ENCODE measurements at places on chromosomes 7 and 10.

DNA sequence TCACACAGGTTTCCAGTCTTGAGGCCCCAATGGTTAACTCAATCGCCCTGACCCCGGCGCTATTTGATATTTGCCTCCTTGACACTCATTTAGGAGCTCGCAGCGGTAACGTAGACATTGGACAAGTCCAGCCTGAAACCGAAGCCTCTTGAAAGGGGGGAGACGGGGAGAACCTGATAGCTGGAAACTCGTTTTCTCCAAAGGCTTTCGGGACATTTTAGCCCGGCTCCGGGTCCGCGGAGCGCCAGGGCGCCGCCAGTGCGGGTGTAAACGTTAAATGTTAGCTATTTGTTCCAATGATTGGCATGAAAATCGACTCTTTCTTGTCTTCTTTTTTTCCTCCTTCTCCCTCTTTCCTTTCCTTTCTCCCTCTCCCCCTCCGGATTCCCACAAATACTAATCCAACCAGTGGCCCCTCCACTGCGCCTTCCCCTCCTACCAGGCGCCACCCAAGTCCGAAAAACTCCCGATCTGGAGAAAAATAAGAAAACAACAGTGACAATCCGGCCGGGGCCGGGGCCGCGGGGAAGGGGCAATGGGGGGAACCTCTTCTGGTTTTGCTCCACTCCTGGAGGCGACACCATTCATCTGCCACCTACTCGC, 17.2 kb upstream of the GATA3 start:
- no peak for DNase-seq

- DNase-seq, result no peak
Measured at GRCh38 chr10:118290471-118290995, 51.6 kb downstream of the FAM204A start.

DNA sequence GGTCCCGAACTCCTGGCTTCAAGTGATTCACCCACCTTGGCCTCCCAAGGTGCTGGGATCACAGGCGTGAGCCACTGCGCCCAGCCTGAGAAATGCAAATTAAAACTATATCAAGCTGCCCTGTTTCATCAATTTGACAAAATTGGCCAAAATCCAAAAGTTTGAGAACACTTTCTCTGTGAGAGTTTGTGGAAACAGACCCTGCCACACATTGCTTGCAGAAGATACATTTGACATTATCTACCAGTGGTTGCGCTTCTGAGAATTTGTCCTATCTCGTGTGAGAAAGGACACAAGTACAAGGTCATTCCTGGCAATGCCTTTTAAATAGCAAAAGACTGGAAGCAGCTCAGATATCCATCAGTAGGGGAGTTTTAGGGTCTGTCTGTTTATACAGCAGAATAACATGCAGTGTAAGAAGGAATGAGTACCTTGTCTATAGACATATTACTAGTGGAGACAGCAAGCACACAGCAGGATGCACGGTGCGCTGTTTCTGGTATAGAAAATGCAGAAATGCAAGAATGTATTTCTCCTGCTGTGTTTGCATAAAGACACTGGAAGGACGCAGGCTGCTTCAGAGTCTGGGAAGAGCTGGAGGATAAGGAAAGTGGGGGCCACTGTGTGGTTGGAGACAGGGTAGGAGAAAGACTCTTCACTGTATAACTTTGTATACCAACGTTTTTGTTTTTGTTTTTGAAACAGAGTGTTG, 4.3 kb downstream of the LHPP start:
- no peak for DNase-seq

DNA sequence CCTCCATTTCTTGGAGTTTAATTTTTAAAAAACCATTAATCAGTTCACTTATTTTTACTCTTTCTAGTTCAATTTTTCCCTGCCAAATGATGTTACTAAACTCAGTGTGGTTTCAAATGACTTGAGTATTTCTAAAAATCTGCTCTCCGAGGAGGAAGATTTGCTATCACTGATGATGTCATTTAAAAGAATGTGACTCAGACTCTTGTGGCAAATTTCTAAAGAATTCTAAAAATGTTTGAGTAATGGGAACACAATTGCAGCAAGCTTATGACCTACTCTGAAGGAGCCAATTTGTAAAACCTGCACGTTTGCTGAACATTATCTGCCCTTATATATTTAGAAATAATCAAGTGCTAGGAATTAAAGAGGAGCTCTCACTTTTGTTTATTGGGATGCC, 88.6 kb downstream of the SPAG6 start:
- DNase-seq, result no peak

GRCh38 chr7:121167971-121168370, 160.8 kb upstream of the WNT16 start:
- DNase-seq, result no peak

GRCh38 chr10:129868449-129869035, 95.5 kb downstream of the EBF3 start:
- DNase-seq, result no peak

- DNase-seq, result no peak
Measured at GRCh38 chr10:58733436-58733835, 220.8 kb downstream of the BICC1 start.

- no peak for DNase-seq
Measured at GRCh38 chr7:157885140-157885539, 548.3 kb downstream of the DNAJB6 start.

DNA sequence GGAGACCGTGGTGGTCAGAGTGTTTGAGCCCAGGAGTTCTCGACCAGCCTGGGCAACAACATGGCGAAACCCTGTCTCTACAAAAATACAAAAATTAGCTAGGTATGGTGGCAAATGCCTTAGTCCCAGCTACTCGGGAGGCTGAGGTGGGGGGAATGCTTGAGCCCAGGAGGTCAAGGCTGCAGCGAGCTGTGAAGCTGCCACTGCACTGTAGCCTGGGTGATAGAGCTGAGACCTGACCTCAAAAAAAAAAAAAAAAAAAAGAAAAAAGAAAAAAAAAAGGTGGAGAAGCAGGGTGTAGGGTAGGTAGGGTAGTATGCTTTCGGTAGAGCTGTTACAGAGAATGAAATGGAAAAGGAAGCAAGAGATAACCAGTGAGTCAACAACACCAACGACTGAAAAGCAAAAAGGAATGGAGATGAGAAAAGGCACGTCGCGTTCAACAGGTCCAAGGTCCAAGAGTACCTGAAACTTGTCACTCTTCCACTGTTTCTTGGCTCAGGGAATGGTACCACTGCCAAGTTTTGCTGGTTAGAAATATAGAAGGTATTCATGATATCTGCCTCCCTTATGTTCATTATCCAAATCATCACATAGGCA, 4.3 kb upstream of the RSBN1L start:
- no peak for DNase-seq

- DNase-seq, result no peak
Measured at GRCh38 chr10:75070961-75071428, 40.5 kb upstream of the SAMD8 start.

GRCh38 chr7:6446838-6447580, 745 bp downstream of the DAGLB start:
- peak; percentile 30 for DNase-seq

- no peak for DNase-seq
Measured at GRCh38 chr10:104907521-104907920, 266.4 kb downstream of the SORCS3 start.

DNA sequence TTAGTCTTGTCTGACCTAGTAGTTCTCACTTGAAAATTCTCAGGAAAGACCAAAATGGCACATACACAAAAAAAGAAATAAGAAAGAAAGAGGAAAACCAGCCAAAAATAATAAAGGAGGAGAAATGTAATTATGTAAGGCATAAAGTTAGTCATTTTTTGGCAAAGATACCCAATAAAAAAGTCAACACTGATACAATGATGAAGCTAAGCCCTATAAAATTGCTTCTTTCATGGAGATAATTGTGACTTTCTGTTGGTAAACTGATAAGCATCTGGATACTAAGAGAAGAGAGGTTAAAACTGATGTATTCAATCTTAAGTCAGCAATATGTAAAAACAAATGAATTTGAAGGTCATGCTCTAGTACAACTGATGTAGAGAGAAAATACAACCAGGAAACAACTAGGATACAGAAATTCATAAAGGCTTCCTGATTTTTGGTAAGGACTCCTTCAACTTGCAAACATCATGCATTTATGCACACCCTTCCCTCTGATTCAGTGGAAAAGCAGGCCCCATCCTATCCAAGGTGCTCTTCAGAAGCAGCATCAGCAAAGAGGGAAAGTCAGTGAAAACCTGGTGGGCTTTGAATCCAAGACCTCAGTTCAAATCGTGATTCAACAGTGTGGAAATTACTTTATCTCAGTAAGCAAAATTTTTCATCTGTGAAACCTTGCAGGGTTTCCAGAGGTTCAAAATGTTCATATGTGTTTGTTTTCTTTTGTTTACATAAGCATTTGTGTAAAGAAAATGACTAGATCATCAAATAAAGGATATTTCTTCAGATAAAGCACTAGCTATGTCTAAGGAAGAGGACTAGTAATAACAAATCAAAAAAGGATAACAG, 32.6 kb downstream of the IMMP2L start:
- DNase-seq, result no peak

- DNase-seq, result no peak
Measured at GRCh38 chr7:74051629-74052410, 23.8 kb downstream of the ELN start.

DNA sequence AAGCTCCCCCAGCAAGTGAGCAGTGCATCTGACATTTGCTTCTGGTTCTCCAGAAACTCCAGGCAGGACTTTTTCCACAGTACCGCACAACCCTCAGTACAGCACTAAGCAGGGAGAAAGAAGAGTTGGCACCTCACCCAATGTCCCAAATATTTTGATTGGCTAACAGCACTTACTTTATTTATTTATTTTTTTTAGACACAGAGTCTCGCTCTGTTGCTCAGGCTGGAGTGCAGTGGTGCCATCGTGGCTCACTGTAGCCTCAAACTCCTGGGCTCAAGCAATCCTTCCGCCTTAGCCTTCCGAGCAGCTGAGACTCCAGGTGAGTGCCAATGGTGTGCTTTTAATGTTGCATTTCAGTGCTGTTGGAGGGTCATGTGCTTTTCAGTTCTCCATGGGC, 200.3 kb upstream of the ZMIZ1 start:
- no peak for DNase-seq

DNA sequence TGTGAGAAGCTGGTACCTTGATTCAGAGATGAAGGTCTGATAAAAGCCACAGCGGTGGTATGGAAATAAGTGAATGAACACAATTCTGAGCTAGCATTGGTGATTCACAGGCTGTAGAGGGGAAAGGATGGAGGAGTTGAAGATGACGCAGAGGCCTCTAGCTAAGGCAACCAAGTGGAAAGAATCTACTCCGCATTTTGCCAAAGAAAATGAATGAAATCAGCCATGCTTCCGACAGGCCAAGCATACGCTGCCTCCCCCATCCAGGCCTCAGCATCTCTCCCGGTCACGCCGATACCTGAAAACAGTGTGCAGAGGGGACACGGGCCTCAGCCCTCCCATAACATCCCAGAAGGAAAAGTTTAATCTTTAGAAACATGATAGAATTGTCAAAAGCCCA, 124.3 kb upstream of the UNC5B start:
- no peak for DNase-seq

DNA sequence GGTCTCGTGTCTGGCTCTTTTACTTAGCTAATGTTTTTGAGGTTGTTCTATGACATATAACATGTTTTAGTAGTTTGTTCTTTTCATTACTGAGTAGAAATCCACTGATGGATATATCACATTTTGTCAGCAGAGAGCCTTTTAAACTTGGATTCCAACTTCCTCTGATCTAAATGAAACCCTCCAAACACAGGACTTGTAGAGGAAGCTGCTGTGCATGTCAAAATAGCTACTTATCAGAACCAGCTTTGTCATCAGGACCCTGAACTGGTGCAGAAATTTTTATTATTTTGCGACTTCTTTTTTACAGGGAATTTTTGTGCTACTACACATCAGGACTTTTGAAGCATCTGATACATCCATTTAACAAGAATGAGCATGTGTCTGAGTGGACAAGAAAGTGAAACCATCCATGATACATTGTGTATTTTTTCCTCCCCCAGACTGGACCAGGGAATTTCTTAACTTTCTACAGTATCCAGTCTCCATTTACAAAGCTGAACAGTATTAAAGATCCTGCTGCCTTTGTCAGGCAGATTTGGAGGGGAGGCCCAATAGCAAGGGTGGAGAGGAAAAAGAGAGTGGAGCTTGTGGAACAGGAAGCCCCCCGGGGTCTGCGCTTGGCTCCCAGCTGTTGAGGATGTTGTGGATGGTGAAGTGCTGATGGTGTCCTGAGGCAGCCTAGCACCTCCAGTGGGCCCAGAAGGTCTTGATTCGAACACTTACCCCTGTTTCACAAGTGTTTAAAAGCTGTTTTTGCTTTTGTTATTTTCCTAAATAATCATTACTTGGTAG, 29.3 kb upstream of the MTPAP start:
- no peak for DNase-seq

GRCh38 chr10:493391-494148, 195.9 kb downstream of the DIP2C start:
- no peak for DNase-seq

GRCh38 chr7:81627536-81628287, 142.1 kb downstream of the HGF start:
- DNase-seq, result no peak

- no peak for DNase-seq
Measured at GRCh38 chr10:2509081-2509531, 558.2 kb upstream of the PFKP start.

- no peak for DNase-seq
Measured at GRCh38 chr7:94530109-94530508, 20.5 kb downstream of the CASD1 start.

DNA sequence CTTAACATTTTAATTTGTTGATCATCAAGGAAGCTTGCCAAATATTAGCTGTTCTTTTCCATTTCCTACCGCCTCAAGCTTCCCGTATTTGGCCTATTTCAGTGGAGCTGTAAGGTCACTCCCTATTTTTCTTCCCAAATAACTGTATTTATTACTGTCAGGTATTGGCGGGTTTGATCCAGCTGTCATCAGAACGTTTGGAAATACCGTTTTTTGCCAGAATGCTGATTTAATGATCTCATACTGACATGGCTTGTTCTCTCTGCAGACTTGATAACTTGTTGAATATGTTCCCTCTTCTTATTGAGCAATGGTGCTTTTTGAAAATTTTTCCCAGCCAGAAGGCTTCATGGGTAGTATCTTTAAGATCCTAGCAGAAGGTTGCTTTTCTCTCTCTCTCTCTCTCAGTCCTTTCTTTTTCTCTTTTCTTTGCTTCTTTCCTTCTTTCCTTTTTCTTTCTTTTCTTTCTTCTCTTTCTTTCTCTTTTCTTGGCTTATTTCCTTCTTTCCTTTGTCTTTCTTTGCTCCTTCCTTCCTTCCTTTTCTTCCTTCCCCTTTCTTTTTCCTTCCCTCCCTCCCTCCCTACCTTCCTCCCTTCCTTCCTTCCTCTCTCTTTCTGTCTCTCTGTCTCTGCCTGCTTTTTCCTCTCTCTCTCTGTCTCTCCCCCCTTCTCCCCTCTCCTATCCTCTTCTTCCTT, 42.1 kb downstream of the CUX1 start:
- DNase-seq, result no peak

DNA sequence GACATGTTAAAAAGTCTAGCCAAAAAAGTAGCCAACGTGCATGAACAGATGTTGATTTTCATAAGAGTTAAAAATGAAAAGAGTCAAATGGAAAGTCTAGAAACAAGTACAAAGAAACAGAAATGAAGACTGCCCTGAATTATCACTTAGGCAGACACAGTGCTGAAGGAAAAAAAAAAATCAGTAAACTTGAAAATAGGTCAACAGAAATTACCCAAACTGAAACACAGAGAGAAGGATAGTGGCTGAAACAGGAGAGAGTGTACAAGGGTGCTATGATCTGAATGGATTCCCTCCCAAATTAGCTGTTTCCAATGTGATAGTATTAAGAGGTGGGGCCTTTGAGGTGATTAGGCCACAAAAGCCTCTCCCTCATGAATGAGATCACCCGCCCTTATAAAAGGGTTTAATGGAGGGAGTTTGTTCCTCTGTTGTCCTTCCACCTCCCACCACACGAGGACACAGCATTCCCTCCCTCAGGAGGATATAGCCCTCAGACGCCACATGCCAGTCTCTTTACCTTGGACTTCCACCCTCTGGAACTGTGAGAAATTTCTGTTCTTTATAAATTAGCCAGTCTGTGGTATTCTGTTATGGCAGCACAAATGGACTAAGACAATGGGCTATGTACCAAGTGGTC, 249.7 kb downstream of the AHR start:
- no peak for DNase-seq

Measured in NCI-H1417 treated with DMSO at 0.1 percent for 48 hours (cell line).